Left renal pelvis (tissue), 4 donors: ENCODE measurements at places on chromosomes 12 and 14. TPM values are rescaled to one million over a fixed set of nuclear protein-coding genes. Genes with fewer than 3 reads are reported as not detected.

C14orf39 gene
- 1.9 TPM for polyA plus RNA-seq

SERPINA12 gene
- 0.33 TPM for polyA plus RNA-seq

TEX52 gene
- polyA plus RNA-seq: 0.37 TPM

PKP2 gene
- polyA plus RNA-seq: 24.5 TPM

GLI1 gene
- polyA plus RNA-seq: 22.9 TPM

CLEC2B gene
- polyA plus RNA-seq: 4.1 TPM

GRCh38 chr14:21219561-21220111 lies 49.6 kb downstream of the HNRNPC start:
- DNase-seq: no peak

GRCh38 chr14:80536456-80536855 lies 325.2 kb upstream of the DIO2 start:
- no peak for DNase-seq

GRCh38 chr12:5965950-5966383 lies 20.9 kb upstream of the ANO2 start:
- DNase-seq: no peak

- DNase-seq: no peak
These were observed 50.4 kb downstream of the DYRK2 start for GRCh38 chr12:67698672-67699581.

GRCh38 chr14:58739674-58740073 lies 101.9 kb downstream of the DACT1 start:
- no peak for DNase-seq
